HFFc6 (cell line): ENCODE measurements at places on chromosomes 16 and 17.
A peak's percentile ranks its signal among the peaks of the same experiment; 100 is the strongest.

DNA sequence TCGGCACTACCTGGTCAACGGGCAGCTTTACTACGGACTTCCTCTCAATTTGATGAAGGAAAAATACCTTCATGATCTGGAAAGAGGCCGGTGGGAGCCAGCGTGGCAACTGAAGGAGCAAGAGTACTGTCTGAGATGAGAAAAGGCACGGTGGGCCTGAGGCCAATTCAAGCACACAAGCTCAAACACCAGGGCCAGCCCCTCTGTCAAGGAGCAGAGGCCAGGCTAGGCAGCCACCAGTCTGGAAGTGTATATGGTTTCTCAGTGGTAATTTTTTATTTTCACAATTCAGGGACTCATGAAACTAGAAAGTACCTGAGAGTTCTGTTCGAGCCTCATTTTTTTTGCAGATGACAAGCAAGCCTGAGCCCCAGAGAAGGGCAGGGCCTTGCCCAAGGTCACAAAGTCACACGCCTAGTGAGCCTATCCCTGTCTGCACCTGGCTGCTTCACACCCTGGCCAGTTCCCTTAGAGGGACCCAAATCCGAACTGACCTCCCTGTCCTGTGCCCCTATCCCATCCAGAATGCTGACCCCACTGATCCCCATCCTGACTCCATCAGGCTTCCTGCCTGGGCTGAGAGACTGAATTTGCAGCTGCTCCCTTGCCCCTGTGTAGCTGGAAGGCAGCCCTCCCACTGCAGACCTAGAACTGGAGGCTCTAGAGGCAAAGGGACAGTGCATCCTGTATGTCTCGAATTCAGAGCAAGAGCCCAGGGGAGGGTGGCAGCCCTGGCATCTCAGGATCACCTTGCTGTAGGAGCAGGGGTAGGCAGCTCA lies 4.8 kb upstream of the TBX2 start:
- no peak for DNase-seq

DNA sequence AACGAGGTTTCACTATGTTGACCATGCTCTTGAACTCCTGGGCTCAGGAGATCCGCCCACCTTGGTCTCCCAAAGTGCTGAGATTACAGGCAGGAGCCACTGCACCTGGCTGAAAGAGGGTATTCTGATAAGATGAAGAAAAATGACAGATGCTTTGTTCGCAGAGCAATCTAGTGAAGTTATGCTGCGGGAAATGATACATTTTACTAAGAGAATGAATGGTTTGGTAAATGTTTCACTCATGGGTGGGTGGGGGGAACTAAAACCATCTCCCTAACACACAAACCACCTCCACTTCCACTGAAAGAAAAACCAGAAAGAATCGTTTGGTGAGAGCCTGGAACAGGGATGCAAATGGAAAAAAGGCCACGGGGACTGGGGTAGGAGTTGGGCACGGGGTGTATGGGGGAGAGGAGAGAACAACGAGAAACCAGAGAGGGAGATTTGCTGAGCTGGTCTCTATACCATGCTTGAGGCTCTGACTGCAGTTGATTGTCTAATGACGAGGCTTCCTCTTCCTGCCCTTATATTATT lies 19.0 kb upstream of the XYLT2 start:
- DNase-seq, result no peak

DNA sequence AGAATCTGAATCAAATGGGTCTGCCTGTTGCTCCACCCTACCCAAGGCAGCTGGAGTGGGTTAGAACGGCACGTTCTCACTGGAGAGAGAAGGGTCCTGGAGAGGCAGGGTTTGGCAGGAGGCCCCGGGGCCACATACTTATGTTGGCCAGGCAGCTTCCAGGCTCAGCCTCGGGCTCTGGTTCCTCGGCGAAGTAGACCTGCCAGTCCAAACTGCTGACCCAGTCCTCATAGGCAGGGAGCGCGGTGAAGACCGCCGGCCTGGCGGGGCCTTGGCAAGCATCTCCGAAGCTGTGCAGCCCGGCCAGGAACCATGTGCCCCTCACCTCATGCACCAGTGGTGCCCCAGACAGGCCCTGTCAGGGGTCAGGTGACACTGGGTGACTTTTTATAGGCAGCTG lies 4.8 kb downstream of the PRSS53 start:
- DNase-seq, result no peak

GRCh38 chr16:47182318-47182717 lies 38.6 kb upstream of the NETO2 start:
- DNase-seq, result no peak

- DNase-seq, result no peak
Observed at GRCh38 chr16:69435977-69436820, 11.8 kb downstream of the CYB5B start.

- DNase-seq, result no peak
Observed at GRCh38 chr16:79210607-79211006, 389.9 kb downstream of the MAF start.

GRCh38 chr17:77756846-77757560 lies 201.5 kb upstream of the TNRC6C start:
- no peak for DNase-seq

DNA sequence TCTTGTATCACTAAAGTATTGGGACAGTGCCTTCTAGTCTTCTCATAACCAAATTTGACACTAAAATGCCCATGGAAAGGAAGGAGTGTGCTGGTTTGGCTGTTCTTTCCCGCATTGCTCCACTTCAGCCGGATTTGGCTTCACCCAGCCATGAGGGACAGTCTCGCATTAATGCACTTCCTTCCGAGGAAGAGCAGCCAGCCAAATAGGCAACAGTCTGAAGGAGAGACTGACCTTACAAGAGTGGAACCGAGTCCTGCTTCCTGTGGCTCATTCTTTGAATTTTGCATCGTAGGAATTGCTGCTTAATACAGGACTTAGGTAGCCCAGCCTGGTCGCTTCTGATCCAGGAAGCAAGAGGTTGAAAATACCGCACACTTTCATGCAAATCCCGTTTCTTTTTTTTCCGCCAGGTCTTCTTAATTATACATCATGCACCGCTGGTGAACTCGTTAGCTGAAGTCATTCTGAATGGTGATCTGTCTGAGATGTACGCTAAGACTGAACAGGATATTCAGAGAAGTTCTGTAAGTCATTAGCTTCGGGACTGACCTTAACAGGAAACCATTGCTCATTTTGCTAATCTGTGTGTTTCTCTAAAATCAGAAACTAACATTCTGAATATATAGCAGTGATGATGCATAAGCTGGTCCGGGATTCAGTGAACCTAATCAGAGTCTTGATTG lies 38.2 kb downstream of the CLEC16A start:
- DNase-seq, result no peak

DNA sequence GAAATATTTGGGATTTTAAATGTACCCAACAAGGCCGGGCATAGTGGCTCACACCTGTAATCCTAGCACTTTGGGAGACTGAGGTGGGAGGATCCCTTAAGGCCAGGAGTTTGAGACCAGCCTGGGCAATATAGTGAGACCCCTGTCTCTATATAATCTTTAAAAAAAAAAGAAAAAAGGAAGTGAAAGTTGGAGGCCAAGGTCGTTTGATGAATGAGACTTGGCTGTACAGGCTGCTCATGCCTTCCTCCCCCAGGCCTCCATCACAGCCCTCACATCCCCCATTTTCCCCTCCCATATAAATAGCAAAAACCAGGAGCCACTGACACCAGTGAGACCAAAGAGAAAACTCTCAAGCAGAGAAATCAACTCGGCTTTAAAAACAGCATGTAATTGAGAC lies 3.3 kb upstream of the CA7 start:
- DNase-seq, result no peak

DNA sequence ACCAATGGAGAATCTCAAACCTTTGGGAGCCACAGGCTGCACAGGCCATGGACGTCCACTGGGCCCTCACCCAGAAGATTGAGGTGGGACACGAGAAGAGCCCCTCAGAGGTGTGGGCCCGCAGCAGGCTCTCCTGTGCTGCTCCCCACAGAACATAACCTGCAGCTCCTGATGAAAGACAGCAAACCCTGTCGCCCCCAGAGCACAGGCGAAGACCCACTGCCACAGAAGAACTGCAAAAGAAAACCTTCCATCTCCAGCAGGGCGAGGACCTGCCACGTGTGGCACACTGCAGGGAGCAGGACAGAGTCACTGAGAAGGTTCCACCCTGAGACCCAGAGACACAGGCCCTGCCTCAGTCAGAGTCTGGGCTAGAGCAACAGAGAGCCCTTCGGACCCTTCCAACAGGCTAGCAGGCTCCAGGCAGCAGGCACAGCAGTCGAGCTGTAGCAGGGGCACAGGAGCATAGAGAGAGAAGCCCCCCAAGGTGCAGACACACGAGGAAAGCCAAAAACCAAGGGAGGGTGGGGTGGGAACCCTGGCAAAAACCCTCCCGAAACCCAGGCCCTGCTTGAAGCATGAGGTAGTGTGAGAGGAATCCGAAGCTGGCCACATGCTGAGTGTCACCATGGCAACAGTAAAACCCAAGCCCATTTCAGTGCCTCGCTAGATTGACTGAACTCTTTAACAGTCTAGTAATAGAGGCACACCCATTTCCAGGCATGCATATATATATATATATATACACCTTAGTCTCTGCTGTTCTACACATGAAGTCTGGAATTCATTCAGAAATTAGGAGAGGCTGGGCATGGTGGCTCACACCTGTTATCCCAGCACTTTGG lies 60.0 kb upstream of the CHMP6 start:
- DNase-seq, result peak; percentile 62

DNA sequence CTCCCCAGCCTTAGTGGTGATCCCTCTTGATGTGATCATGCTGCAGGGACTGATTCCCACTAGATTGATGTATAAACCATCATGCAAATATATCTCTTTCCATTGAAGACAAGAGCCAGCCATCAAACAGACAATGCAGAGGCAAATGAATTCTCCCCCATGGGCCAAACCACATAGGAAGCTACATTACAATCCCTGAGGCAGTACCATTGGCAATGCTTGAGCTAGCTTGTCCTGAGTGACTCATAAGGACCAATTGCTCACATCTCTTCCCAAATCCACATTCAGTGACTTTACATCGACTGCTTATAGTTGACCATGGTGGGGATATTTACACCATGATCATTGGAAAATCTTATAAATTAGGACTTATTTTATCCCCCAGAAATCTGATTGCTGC lies 242.2 kb downstream of the SHISA9 start:
- no peak for DNase-seq

GRCh38 chr17:9825641-9826150 lies at the start of gene GLP2R:
Gene GLP2R (plus strand): TSS chr17:9825924. CDS start chr17:9826064, 140 bp downstream.
- no peak for DNase-seq

GRCh38 chr16:76749780-76750375 lies 441.1 kb upstream of the MON1B start:
- no peak for DNase-seq

DNA sequence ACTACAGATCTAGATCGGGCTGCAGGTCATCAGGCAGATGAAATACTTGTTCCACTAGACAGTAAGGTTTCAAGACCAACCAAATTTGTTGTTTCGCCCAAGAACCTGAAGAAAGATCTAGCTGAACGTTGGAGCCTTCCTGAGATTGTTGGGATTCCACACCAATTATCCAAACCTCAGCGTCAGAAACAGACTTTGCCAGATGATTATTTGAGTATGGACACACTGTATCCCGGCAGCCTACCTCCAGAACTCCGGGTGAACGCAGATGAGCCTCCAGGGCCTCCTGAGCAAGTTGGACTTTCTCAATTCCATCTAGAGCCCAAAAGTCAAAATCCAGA lies 14.4 kb downstream of the LRRC37B start:
- DNase-seq, result no peak

GRCh38 chr17:5032865-5033264 lies 2.4 kb downstream of the SLC52A1 start:
- no peak for DNase-seq

DNA sequence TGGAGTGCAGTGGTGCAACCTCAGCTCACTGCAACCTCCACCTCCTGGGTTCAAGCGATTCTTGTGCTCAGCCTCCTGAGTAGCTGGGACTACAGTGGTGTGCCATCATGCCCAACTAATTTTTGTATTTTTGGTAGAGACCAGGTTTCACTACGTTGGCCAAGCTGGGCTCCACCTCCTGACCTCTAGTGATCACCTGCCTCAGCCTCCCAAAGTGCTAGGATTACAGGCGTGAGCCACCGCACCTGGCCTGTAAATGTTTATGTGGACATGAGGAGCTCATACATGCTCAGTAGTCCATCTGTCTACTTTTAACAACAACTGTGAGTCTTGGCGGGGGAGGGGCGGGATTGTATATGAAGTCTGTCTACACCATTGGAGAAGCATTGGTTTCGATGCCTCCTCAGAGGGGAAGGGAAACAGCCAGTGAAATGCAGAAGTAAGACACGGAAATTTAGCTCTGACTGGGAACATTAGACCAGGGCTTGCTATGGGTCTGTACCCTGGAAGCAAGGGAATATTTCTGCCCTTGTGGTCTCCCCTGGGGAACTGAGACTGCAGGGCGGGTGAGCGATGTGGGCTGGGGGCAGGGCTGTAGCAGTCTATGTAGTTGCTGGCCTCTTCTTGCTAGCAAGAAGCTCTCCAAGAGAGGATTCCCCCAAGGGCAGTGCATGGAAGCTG lies 9.3 kb downstream of the NUBP1 start:
- DNase-seq, result no peak

GRCh38 chr17:13076905-13077304 lies 59.1 kb upstream of the ELAC2 start:
- DNase-seq, result no peak

DNA sequence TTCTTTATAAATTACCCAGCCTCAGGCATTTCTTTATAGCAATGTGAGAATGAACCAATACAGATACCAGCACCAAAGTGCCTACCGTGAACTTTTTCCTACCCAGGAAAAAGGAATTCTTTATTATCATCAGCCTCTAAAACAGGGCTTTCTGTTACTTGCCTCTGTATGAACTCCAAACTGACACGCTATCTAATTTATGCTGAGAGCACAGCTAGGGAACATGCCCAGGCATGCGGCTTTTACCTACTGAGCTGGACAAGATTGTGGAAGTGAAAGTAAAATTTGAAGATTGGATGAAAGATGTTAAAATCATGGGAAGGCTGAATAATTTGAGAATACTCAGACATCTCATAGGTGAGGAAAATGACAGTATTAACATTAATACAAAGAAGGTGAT lies 24.4 kb upstream of the ADCY9 start:
- no peak for DNase-seq

DNA sequence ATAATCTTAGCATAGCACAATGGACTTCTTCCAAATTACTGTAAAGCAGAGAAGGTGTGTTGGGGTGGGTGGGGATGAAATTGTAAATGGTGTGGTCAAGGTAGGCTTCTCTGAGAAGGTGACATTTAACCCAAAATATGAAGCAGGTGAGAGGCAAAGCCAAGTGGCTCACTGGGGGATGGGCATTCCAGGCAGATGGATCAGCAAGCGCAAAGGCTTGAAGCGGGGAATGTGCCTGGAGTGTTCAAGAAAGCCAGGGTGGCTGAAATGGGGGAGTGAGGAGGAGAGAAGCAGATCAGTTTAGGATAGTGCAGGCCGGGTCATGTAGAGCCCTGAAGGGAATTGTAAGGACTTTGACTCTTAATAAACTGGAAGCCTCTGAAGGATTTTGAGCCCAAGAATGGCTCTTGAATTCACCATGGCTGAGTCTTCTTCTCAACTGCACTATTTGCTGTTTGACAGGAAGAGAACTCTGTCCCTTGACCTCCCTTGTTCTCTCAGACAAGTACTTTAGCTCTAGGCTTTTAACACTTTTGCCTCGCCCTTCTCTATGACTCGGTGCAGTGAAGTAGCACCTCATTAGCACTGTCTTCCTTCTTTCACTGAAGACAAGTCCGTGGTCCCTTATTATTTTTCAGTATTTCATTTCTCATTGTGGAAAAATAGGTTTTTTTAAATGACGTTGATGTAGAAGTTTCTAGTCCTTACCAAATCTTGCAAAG lies 14.7 kb downstream of the CACNG3 start:
- DNase-seq, result no peak
